ENCODE measurements at places on chromosomes 3 and 15.

- DNase-seq: no peak
Observed at GRCh38 chr15:67801142-67801541, 24.2 kb upstream of the SKOR1 start.

DNA sequence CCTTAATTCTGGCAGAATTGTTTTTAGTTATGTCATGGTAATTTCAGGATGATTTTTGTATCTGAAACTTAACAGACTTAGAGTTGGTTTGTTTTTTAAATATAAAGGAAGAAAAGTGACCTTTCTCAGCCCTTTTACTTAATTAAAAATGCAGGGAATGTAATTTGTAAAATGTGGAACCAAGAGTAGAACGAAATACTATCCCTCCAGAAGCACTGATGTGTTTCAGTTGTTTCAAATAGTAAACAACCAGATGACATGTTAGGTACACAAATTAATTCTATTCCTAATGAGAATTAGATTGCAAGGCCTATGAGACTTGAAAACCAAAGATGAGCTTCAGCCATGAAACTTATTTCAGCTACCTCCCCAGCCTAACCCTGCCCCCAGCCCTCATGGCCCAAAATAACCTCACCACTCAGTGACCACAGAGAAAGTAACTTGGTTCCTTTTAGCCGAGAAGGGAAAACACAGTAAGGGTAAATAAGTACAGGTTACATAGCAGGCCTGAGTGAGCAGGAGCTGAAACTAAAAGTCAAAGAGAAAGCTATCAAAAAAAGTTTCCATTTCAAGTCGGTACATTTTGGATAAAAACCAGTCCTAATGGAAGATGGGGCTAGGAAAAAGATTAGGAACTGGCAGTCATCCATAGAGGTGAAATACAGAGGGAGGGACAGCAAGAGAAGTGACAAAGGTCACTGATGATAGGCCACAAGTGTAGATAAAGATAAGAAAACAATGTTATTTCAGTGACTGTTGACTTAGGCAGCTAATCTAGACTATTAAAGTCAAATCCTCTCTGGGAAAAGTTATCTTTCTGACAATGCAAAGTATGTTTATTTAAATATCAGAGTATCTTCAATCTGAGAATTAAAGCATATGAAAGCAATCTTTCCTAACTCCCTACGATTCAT, 23.2 kb downstream of the SENP8 start:
- DNase-seq: no peak

- DNase-seq: peak; percentile 34
Observed at GRCh38 chr15:55914446-55914845, 79.0 kb downstream of the NEDD4 start.

GRCh38 chr3:59517388-59517787, 467.6 kb upstream of the CFAP20DC start:
- no peak for DNase-seq

DNA sequence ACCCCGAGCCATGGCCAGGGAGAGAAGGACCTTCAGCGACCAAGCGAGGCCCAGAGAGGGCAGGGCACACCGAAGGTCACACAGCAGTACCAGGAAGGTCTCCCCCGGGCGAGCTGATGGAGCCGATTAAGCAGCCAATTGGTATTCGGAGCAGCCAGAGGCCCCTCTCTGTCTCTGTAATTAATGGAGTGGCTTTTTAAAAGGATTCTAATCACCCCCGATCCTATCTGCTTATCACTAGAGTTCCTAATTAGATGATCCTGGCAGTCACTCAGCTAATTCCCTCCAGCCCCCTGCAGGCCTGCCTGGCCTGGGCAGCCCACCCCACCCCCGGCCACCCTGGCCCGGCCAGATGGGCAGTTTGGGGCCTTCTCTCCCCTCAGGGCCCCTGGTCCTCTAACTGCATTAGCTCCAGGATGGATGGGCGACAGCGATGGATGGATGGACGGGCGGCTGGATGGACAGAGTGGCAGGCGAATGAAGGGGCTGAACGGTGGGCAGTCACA, 1.6 kb upstream of the DNAJB8 start:
- no peak for DNase-seq

GRCh38 chr15:38254051-38254883, 1.6 kb downstream of the SPRED1 start:
- peak; percentile 76 for DNase-seq

- peak; percentile 53 for DNase-seq
Observed at GRCh38 chr3:112007633-112008032, 8.9 kb downstream of the TAGLN3 start.

Measured in EL (cell line).